Progenitor cell of endocrine pancreas (in vitro differentiated cells): ENCODE measurements at places on chromosomes 2 and 18. TPM values are rescaled to one million over a fixed set of nuclear protein-coding genes. Genes with fewer than 3 reads are reported as not detected.

DNA sequence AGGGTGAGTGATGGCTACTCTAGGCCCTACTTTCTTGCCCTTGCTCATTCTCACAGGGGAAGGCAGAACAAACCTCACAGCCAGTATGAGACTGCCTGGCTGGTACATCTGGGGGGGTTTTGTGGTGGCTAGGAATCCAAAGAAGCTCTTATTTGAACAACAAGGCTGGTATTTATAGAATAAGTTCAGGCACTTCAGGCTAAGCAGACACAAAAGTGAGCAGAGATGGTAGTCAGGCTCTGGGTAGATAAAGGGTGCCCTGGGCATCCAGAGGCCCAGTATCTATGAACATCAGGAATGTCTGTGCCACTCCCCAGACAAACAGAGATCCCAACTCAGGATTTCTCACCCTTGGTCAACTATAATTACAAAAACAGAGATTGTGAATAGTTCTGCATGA, 57.2 kb upstream of the RTN4 start:
- DNase-seq = no peak

DNA sequence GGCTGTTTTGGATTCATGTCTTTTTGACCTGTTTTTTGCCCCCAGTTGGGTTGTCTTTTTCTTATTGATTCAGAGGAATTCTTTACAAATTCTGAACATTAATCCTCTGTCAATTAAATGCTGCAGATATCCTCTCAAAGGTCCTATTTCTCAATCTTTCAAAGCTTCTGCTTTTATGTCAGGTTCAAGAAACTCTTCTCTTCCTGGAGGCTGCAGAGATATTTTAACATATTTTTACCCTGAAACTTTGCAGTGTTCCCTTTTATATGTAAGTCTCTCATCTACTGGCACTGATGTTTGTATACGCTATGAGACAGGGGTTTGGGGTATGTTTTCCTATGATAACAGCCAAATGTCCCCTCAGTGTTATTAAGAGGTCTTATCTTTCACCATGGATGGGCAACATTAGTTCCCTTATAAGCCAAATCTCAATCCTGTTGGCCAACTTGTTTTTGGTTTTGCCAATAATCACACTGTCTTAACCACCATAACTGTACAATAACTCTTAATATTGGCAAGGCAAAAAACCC, 159.3 kb downstream of the HDAC4 start:
- DNase-seq = no peak

- no peak for DNase-seq
Observed at GRCh38 chr18:58856881-58857280, 7.8 kb upstream of the ZNF532 start.

- DNase-seq = no peak
Observed at GRCh38 chr18:433960-434359, 66.5 kb downstream of the COLEC12 start.

- no peak for DNase-seq
Observed at GRCh38 chr2:42793334-42794270, 1.2 kb upstream of the HAAO start.

- no peak for DNase-seq
Observed at GRCh38 chr2:141946016-141946415, 184.8 kb downstream of the LRP1B start.

The ITGB6 gene
- 6.7 and 7.0 TPM in 2 replicates for total RNA-seq

The ACTG2 gene
- 0.19 and 0.31 TPM in 2 replicates for total RNA-seq

The OR6B2 gene
- total RNA-seq = not detected in 2 replicates

DNA sequence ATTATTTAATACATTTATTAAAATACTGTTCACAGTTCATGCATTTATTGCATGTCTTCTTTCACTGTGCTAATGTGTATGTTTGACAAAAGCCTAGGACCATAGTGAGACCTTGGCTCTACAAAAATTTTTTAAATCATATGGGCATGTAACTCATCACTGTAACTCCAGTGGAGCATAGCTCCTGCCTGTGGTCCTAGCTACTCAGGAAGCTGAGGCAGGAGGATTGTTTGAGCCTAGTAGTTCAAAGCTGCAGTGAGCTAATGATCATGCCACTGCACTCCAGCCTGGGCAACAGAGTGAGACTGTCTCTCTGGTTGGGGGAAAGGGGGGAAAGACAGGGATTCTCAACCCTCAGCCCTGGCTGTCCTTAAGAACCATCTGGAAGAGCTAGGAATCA, 137.8 kb downstream of the PRKCE start:
- no peak for DNase-seq

The NAT8 gene
- total RNA-seq = not detected in 2 replicates

DNA sequence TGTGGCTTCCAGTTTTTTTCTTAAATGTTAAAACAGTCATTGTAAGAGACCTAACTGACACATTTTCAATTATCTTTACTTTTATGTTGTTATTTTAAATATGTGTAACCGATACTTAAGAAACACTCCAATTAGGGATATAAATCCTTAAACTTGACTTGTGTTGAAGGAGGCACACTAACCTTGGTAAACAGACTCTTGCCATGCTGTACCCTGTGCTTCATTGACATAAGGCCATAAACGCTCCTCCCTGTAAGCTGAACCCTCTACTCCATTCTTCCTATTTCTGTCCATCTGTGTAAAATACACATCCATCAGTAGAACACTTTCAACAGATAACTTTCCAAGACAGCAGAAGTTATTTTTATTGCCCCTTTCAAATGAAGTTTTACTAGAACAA, 780.5 kb upstream of the FAM98A start:
- DNase-seq = no peak
